Type B pancreatic cell (in vitro differentiated cells): ENCODE measurements at places on chromosomes 13 and 19. TPM values are rescaled to one million over a fixed set of nuclear protein-coding genes. Genes with fewer than 3 reads are reported as not detected.

Gene KLF1
- not detected in 2 replicates for total RNA-seq

Gene ZNF284
- total RNA-seq = 4.9 and 5.2 TPM in 2 replicates

Gene KLF16
- total RNA-seq = 17.9 and 18.1 TPM in 2 replicates

Gene RUBCNL
- 1.1 TPM in 2 replicates for total RNA-seq

Gene GNG14
- total RNA-seq = 0.85 TPM in 1 of 2 replicates, not detected in the other

Gene TUBB4A
- 6.8 and 10.9 TPM in 2 replicates for total RNA-seq

Gene CPB2
- 0.19 and 0.31 TPM in 2 replicates for total RNA-seq

Gene CACNA1A
- total RNA-seq = 20.9 and 23.2 TPM in 2 replicates

Gene C19orf67
- total RNA-seq = not detected in 2 replicates

Gene FAM83E
- total RNA-seq = 6.1 and 8.1 TPM in 2 replicates

Gene KLK4
- total RNA-seq = 0.46 TPM in 1 of 2 replicates, not detected in the other

Gene CCDC169
- total RNA-seq = 2.0 and 3.2 TPM in 2 replicates

Gene GDF15
- 102 and 106 TPM in 2 replicates for total RNA-seq

Gene PSG11
- total RNA-seq = not detected in 2 replicates
